ENCODE measurements at places on chromosomes 5 and 9.
A peak's percentile ranks its signal among the peaks of the same experiment; 100 is the strongest.

DNA sequence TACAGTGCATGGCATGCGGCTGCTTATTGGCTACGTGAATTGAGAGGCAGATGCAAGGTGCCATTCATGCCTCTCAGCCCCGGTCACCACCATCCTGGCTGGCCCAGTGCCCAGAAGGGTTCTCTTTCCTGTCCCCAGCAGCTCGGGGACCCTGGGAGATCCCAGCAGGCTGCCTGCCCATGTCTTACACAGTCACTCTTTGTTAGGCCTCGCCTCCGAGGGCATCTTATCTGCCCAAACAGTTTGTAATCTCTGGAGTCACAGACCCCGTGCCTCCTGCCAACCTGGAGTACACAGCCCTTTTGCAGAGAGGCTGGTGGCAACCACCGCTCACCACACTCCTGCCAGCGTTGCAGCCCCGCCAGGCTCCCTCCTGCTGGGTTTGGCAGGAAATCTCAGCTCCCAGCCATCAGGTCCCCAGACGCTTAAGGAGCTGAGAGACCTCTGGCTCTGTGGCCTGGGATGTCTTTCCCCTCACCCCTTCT lies 7.0 kb upstream of the AK1 start:
- no peak for DNase-seq

DNA sequence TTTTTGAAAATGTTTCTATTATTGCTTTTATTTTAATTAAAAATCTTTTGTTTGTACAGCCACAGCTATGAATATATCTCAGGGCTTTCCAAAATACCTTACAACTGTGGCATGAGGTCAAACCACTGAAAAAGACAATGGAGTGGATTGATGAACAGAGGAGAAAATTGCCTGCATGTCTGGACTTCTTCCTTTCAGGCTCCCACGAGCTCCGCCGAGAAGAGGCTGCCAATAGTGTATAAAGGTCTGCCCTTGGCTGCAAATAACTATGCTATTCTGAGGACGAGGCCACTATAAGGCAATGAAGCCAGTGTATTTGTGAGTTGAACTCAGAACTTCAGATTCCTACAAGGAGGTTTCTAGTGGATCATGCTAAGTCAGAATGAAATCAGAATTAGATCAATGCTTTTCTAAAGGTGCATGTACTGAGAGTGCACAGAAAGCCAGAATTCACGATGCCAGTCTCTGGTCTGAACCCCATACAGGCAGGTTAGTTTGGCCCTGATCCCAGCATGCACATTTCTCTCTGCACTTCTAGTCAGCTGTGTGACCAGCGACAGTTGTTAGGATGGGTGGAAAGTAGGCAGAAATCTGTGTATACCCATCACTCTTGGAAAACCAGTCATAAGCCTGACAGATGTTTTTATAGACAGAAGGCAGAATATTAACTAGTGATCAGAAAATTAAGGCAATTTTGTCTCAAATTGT lies 42.7 kb upstream of the PLPP1 start:
- DNase-seq: no peak

DNA sequence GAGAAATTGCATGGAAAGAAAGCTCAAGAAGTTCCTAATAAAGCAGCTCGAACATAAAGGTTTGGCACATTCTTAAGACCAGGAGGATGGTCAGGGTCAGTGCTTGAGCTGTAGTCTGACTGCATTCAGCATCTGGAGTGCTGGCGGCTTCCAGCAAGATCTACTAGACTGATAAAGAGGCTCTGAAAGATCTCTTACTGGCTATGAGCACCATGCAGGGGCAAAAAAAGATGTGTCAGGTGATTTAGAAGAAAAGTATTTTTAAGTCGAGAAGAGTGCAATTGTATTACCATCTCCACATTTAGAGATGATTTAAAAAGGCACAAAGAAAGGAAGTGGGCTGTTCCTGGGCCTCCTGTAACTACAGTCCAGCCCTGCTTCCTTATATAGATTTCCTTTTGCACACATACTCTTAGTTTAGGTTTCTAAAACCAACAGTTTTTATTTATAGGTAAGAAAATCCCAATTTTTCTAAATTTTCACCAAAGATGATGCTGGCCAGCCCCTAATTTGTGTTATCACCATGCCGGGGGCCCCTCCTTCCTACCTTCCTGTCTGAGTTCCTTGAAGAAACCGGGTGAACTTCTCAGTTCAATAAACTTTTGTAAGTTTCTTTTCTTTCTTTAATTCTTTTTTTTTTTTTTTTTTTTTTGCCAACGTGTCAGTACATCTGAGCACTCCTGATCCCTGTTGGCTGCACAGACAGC lies 65.9 kb upstream of the PLPP1 start:
- peak; percentile 54 for DNase-seq

GRCh38 chr5:53151713-53152458 lies 42.3 kb upstream of the MOCS2 start:
- DNase-seq: peak; percentile 76

- peak; percentile 58 for DNase-seq
Observed at GRCh38 chr9:114521846-114522245, 16.6 kb upstream of the WHRN start.

DNA sequence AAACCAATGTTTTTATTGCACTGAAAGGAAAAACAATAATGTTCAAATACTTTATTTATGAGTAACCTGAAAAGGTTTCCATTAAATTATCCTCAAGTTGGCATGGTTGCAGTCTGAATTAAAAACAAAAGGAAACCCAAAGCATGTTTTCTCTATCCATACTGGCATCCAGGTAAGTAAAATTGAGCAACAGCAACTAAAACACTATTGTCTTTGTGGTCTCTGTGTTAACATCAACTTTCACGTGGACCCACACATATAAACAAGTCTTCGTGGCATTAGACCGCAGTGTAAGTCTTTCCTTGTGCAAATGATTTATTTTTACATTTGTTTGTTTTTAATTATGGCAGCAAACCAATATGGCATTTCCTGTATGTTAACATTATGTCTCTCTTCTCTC lies 757.6 kb downstream of the SEMA5A start:
- no peak for DNase-seq

- peak; percentile 13 for DNase-seq
Observed at GRCh38 chr5:17305964-17306725, 88.7 kb downstream of the BASP1 start.

DNA sequence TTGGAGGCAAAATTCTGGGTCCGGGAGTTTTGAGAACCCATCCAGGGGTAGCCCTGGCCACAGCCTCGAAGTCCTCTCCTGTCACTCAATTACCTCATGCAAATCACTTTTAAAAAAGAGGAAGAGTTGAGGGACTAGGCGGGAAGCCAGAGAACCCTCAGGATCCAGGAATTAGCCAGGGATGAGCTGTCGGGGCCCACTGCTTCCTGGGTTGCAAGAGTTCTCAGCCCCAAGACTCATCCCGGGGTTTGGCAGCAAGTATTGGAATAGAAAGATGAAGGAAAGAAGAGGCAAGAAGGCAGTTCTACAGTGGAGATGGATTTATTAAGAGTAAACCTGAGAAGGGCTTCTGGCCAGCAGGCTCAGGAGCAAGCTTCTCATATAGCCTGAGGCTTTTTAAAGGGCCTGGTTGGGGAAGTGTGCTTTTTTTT lies 25.6 kb downstream of the C9orf50 start:
- peak; percentile 74 for DNase-seq

DNA sequence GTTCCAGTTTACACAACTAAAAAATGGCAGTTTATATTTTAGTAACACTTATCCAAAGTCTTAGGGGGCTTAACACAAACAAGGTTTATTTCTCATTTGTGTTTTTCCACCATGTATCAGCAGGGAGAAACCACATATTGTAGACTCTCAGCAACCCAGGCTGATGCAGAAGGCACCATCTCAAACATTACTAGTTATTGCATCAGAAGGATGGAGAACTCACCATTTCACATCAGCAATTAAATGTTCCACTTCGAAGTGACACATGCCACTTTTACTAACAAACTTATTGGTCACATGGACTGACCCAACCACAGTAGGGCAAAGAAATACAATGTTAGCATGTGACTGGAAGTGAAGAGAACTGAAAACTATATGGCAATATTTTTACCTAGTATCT lies 22.5 kb upstream of the SMC2 start:
- DNase-seq: no peak

GRCh38 chr5:39542511-39543285 lies 117.9 kb upstream of the DAB2 start:
- no peak for DNase-seq

GRCh38 chr5:160978944-160979343 lies 126.9 kb upstream of the ATP10B start:
- no peak for DNase-seq

DNA sequence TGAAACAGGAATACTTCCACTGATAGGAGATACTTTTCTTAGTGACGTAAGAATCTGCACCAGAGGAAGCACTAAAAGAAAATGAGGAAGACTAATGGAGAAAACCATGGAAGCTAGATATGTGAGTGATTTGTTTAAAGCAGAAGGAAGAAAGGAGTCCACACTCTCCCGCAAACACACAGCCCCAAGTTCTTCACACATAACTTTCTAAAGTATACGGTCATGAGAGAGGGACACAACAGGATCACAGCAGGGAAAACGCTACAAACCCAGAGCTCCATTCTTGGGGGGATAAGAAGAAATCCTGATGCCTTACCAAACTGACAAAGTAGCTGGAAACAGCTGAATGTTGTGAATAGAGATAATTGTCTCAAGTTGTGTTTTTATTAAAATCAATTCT lies 222.2 kb upstream of the TMEM161B start:
- DNase-seq: no peak

DNA sequence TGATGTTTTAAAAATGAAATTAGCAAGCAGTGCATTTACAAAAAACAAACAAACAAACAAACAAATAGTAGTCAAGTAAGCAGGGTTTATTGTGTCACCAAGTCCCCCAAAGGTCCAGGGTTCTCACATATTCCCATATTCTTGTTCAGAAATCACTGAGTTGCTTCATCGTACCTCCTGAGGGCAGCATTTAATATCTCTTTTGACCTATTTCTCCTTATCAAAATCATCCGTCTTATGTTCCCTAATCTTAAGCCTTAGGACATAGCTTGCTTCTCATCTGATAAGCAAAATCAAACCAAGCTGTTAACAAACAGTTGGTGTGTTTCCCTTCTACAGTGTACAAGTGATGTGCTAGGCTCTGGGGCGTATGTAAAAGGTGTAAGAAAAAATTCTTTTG lies 109.5 kb upstream of the MAN2A1 start:
- DNase-seq: peak; percentile 12

GRCh38 chr9:103371152-103371551 lies 376.0 kb downstream of the CYLC2 start:
- no peak for DNase-seq

- peak; percentile 68 for DNase-seq
Observed at GRCh38 chr5:36878392-36879082, 2.0 kb downstream of the NIPBL start.

GRCh38 chr5:109951348-109951747 lies 261.6 kb downstream of the MAN2A1 start:
- no peak for DNase-seq

DNA sequence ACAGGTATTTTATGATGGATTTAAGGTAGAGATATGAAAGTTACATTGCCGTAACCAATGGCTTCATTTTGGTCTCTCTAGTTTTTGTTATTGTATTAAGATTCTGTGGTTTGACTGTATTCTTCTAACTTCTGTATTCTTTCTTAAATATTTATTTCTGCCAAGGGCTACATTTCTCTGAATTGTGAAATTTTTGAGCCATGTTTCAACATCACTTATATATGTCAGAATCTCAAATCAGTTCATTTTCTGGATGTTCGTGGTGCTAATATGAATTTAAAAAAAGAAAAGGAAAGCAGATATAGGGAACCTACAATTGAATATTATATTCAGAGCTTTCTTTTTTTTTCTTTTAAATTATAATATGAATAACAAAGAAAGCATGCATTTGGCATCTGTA lies 142.7 kb downstream of the ANXA1 start:
- no peak for DNase-seq

DNA sequence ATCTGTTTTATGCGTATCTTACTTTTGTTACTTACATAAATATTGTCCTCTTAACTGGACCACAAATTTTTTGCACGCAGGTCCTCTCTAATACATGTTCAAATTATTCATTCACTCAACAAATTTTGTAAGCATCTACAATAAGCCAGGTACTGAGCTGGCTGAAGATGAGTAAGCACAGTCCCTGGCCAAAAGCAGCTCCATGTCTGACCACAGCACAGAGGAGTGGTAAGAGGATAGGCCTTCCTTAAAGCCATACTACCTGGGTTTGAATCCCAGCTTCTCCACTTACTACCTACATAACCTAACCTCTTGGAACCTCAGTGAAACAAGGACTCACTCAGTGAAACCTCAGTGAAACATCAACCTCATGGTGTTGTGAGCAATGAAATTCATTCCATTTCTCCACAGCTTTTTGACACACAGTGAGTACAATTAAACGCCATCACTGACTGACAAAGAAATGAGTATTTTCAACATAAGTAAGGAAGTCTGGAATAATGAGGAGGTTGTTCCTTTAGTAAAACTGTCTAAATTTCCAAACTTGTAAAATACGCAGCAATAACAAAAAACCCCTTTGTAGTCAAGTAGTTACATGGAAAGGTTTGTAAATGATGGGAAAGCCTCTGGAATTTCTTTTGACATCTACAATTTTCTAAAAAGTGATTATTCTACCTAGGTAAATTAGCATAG lies 15.0 kb downstream of the PTAR1 start:
- peak; percentile 20 for DNase-seq

Data from ELR (cell line).